Natural killer cell (primary cell): ENCODE measurements at places on chromosomes 2 and 18. TPM values are rescaled to one million over a fixed set of nuclear protein-coding genes. Genes with fewer than 3 reads are reported as not detected.

Gene ALPP
- not detected for total RNA-seq

Gene MYL1
- not detected for total RNA-seq

Gene LYG2
- not detected for total RNA-seq

Gene MALT1
- 49.8 TPM for total RNA-seq

Gene AFF3
- total RNA-seq: 4.6 TPM

Gene CGREF1
- total RNA-seq: not detected
